ENCODE measurements at places on chromosomes 6 and 20.
A peak's percentile ranks its signal among the peaks of the same experiment; 100 is the strongest.

DNA sequence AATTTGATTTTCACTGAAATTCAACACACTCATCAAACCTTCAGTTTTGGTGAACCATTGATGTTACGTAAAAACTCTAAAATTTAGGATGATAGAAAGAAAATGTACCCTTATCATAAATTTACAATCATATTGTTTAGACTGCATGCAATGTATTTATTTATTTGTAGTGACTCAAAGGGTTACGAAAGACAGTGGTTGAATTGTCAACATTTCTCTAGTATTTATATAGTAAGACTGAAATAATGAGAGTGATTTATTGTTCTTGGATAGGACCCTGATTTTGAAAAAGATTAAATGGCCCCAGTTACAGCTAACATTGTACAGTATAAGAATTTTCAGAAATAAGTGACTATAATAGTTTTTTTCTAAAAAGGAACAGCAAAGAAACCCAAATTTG is 591.5 kb downstream of the RFPL4B start:
- DNase-seq, result no peak

DNA sequence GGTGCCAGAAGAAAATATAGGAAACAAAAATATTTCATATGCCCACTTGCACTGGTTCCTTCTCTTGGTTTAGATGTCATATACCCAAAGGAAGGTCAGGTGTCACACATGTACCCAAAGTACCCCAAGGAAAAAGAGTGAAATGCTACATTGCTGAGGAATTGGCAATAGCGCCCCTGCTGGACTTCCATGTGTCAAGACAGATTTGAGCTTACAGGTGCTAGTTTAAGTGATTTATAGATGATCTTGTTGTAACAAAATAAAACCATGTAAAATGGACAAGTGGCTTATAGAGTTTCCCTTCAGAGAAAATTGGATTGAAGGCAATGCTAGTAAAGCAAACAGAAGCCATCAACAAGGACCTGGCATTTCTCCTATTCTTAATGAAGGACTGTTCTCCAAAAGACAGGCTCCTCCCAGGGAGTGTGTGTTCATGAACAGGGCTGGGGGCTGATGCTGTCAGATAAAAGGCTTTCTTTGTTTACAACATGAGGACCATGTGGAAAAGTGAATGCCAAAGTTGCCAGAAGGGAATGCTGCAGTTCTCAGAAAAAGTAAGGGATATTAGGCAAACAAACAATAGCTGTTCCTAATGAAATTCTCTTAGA is 64.3 kb upstream of the PAK5 start:
- DNase-seq, result no peak

DNA sequence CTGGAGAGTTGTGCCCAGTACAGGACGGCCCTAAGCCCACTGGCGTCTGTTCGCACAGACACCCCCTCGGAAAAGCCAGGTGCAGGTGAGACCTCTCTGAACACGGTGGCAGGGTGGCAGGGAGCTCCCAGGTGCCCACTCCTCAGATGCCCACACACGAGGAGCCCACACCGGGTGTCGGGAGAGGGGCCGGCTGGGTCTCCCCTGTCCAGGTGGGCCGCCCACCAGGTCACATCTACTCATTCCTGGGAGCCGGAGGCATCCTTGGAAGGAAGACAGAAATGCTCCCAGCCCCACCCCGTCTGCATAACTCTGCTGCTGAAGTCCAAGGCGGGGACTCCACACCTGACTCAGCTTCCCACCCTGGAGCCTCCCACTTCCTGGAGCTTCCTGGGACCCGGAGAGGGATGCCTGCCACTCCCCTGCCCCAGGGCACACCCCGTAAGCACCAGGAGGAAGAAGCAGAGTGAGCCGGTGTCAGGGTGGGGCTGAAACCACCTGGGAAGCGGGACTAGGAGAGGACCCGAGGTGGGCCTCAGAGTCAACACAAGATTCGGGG is 2.5 kb downstream of the SRMS start:
- DNase-seq, result no peak

GRCh38 chr20:41138475-41139226 is 1.3 kb downstream of the PLCG1 start:
- no peak for DNase-seq

GRCh38 chr6:119138906-119139541 is 60.6 kb upstream of the FAM184A start:
- no peak for DNase-seq

DNA sequence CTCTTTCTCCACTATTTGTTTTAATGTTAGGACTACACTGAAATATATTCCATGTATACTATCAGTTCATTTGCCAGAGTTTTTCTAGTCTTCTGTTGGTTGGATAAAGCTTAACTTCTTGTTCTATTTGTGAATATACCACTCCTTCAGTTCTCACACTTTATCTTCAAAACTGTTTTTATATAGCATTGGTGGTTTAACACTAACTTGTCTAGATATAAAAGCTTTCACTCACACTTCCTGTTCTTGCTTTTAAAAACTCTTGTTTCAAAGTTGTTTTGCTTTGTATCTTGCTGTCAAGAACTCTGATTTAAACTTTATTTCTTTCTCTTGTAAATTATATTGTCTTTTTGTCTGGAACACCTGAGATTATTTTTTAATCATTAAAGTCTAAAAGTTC is 226.8 kb upstream of the TENT5A start:
- no peak for DNase-seq

GRCh38 chr6:4021854-4022695 is 56.9 kb downstream of the FAM217A start:
- DNase-seq, result no peak

DNA sequence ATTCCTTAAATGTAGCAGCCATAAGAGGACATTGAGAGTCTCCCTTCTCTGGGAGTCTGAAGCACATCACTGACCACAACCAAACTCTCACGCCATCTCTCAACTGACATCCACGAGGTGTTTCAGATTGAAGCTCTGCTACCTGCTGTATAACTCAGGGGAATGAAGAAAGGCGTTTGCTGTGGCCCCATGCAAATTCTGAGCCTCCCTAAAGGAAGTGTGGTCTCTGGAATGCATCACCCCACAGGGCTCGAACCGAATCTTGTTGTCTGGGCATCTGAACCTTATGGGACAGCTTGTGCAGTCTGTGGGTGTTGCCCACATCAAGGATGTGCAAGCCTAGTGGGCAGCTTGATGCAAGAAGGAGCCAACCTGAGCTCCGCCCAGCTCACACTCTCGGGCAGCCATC is 10.9 kb downstream of the PMEPA1 start:
- DNase-seq, result no peak

DNA sequence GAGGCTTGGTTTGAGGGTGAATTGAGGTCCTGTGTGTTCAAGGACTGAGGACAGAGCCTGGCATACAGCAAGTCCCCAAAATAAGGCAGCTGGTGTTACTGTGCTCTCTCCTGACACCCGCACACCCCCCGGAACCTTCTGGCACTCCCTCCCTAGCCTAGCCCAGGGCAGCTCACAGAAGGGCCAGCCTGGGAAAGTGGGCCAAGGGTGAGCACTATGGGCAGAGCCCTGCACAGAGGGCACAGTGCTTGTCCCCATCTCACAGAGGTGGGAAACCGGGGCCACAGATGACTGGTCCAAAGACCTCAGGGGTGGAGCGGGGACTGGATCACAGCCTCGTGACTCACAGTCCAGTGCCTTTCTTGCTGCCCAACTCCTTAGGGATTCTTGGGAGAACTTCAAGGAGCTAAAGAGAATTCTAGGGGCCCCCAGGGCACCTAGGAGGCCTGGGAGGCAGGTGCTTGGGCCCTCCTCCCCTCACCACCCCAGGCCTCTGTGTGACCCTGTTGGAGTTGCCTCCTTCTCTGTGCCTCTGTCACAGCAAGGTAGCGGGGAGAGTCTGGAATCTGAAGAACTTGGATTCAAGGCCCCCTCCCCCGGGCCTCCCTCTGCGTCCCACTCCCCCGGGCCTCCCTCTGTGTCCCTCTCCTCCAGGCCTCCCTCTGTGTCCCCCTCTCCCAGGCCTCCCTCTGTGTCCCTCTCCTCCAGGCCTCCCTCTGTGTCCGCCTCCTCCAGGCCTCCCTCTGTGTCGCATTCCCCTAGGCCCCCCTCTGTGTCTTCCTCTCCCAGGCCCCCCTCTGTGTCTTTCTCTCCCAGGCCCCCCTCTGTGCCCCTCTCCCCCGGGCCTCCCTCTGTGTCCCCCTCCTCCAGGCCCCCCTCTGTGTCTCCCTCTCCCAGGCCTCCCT is 13.5 kb downstream of the DLGAP4 start:
- DNase-seq, result peak; percentile 44

DNA sequence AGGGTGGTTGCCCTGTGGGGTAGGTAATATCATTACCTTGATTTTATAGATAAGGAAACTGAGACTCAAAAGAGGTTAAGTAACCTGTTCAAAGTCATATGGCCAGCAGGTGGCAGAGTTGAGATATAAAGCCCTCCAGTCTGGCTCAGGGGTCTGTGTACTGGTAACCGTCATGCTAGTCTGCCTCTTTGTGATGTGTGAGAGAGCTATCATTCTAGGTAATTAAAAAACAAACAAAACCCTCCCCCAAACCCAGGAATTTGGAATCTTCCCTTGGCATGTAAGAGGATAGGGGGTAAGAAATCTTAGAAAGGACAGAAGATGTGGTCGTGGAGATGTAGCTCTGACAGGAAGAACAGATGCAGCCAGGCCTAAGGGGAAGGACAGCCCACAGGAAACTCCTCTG is 206.0 kb downstream of the CDC5L start:
- no peak for DNase-seq
